ENCODE measurements at places on chromosomes 6 and 20.

GRCh38 chr6:150099953-150100352 is 31.0 kb upstream of the ULBP3 start:
- DNase-seq = no peak

- no peak for DNase-seq
These were observed 208.0 kb downstream of the TBXT start for GRCh38 chr6:165959627-165960026.

- no peak for DNase-seq
These were observed 263.0 kb downstream of the PAX1 start for GRCh38 chr20:21968486-21968885.

DNA sequence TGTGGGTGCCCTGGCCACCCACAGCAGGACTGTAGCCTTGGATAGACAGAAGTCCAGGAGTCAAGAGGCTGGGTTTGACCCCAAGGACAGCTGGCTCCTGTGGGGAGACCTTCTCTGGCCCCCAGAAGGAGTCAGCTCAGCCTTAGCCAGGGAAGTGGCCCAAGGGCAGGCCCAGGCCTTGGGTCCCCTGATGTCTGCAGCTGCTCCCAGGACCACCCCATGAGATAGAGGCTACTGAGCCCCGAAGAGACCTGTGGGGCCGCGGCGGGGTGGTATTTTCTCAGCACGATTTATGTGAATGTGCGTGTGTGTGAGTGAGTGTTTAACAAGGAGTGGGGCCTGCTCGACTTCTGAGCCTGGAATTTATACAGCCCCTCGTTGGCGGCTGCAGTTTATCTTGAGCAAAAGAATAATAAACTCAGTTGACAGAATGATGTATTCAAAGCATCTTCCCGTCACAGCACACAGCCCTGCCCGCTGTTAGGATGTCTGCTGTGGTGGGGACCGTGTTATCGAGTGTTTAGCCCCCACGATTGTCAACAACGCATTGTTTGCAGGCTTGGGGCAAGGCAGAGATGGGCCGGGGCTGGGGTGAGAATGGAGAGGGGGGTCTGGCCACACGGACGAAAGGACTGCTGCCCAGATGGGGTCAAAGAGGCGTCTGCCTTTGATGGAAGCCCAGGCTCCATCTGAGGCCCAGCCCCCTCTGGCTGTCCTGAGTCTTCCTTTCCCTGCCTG is 163.3 kb downstream of the VEGFA start:
- DNase-seq = no peak

All from osteocyte (in vitro differentiated cells).